ENCODE measurements at places on chromosomes 16 and 17.
A peak's percentile ranks its signal among the peaks of the same experiment; 100 is the strongest.

GRCh38 chr17:58667934-58668597, 23.8 kb downstream of the TEX14 start:
- no peaks in the 10 kb centered on the region for H3K27me3 ChIP-seq
- H3K36me3 ChIP-seq: no peaks in the 10 kb centered on the region
- DNase-seq: no peak
- H3K27ac ChIP-seq: no peak overlapping the region
- H3K4me3 ChIP-seq: no peak overlapping the region

DNA sequence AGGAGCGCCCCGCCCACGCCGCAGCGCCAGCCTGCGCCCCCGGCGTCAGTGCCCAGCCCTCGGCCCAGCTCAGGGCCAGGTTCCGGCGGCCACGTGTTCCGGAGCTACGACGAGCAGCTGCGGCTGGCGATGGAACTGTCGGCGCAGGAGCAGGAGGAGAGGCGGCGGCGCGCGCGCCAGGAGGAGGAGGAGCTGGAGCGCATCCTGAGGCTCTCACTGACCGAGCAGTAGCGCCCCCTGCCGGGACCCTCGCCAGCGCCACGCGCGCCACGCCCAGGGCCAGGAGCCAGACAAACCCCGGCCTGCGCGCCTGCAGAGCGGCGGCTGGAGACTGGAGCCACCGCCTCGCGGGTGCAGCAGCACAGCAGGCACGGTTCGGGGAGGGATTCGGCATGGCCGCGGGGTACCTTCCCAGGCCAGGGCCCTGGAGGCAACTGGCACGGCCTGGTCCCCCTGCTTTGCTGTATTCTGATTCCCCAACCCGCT, 9.3 kb downstream of the CORO6 start:
- H3K27me3 ChIP-seq: peaks cover 4% of the 10 kb centered on the region
- no peak overlapping the region for H3K4me3 ChIP-seq
- peak; percentile 95 for DNase-seq
- no peaks in the 10 kb centered on the region for H3K36me3 ChIP-seq
- peaks cover 56% of the 10 kb centered on the region for H3K4me1 ChIP-seq

GRCh38 chr16:18958621-18959029, 25.1 kb upstream of the TMC7 start:
- no peaks in the 10 kb centered on the region for H3K36me3 ChIP-seq
- peaks cover 3% of the 10 kb centered on the region for H3K4me1 ChIP-seq

DNA sequence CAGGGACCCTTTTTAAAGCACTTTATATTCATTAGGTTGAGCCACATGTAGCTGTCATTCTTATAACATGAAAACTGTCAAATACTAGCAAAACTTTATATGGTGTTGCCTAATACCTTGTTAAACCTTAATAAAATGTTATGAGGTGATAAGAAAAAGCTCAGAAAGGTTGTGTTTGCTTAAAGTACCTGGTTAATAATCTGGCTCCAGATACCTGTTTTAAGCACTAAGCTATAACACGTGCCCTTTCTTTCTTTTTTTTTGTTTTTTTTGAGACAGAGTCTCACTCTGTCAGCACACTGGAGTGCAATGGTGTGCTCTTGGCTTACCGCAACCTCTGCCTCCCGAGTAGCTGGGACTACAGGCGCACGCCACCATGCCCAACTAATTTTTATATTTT, 58.9 kb upstream of the STAC2 start:
- no peak overlapping the region for H3K27ac ChIP-seq
- no peak overlapping the region for H3K4me3 ChIP-seq
- no peak for DNase-seq
- H3K27me3 ChIP-seq: no peaks in the 10 kb centered on the region
- no peaks in the 10 kb centered on the region for H3K4me1 ChIP-seq

- no peak overlapping the region for H3K27ac ChIP-seq
- H3K4me3 ChIP-seq: no peak overlapping the region
- peaks cover 35% of the 10 kb centered on the region for H3K36me3 ChIP-seq
- peak; percentile 39 for DNase-seq
- no peaks in the 10 kb centered on the region for H3K4me1 ChIP-seq
These were observed 6.9 kb downstream of the HERPUD1 start for GRCh38 chr16:56938664-56939513.
